Panc1 (cell line): ENCODE measurements at places on chromosomes 12 and 14.
A peak's percentile ranks its signal among the peaks of the same experiment; 100 is the strongest.

GRCh38 chr14:44586910-44587309, 79.8 kb upstream of the FSCB start:
- DNase-seq = no peak
- no peaks in the 10 kb centered on the region for H3K4me1 ChIP-seq
- H3K27ac ChIP-seq = no peak overlapping the region

GRCh38 chr14:27392153-27392552, 794.3 kb upstream of the NOVA1 start:
- no peaks in the 10 kb centered on the region for H3K36me3 ChIP-seq
- no peaks in the 10 kb centered on the region for H3K27me3 ChIP-seq
- DNase-seq = no peak
- no peaks in the 10 kb centered on the region for H3K4me1 ChIP-seq

- no peak overlapping the region for H3K27ac ChIP-seq
- H3K27me3 ChIP-seq = no peaks in the 10 kb centered on the region; the same call in 1 of the 2 replicates
- no peak overlapping the region for H3K4me3 ChIP-seq
- no peaks in the 10 kb centered on the region for H3K4me1 ChIP-seq
- H3K36me3 ChIP-seq = no peaks in the 10 kb centered on the region
- no peak for DNase-seq
These were observed 52.7 kb downstream of the BCAT1 start for GRCh38 chr12:24896171-24896570.

- no peak for DNase-seq
- H3K36me3 ChIP-seq = peaks cover 7% of the 10 kb centered on the region; the same call in 1 of the 2 replicates
- H3K4me1 ChIP-seq = peaks cover 10% of the 10 kb centered on the region
- peak overlapping the region; percentile 98 for H3K27ac ChIP-seq
These were observed 3.7 kb upstream of the ZFP36L1 start for GRCh38 chr14:68796418-68797101.

GRCh38 chr14:21087294-21088091, 11.0 kb downstream of the ZNF219 start:
- H3K4me3 ChIP-seq = no peak overlapping the region
- no peaks in the 10 kb centered on the region for H3K36me3 ChIP-seq
- H3K27ac ChIP-seq = no peak overlapping the region
- no peak for DNase-seq
- no peaks in the 10 kb centered on the region for H3K4me1 ChIP-seq
- no peaks in the 10 kb centered on the region for H3K27me3 ChIP-seq

DNA sequence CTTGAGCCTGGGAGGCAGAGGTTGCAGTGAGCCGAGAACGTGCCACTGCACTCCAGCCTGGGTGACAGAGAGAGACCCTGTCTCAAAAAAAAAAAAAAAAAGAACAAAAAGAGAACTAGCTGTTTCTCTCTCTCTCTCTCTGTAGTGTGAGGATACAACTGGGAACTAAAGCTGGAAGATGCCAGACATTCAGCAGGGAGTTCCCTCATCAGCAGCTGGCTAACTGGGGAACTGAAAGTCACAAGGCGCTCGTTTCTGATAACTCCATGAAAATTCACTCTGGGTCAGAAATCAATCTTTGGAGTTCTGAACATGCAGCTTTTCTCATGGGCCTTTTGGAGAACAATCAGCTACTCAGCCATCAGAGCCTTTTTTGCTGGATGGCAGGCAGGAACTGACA, 43.5 kb upstream of the MAP1LC3B2 start:
- H3K4me1 ChIP-seq = peaks cover 18% of the 10 kb centered on the region
- DNase-seq = no peak
- H3K36me3 ChIP-seq = no peaks in the 10 kb centered on the region
- H3K27me3 ChIP-seq = no peaks in the 10 kb centered on the region
- no peak overlapping the region; the same call in 1 of the 2 replicates for H3K27ac ChIP-seq

GRCh38 chr14:73457041-73457923, 1.1 kb downstream of the NUMB start:
- peak overlapping the region; percentile 80 for H3K27ac ChIP-seq
- H3K4me1 ChIP-seq = peaks cover 8% of the 10 kb centered on the region
- no peaks in the 10 kb centered on the region; the same call in 1 of the 2 replicates for H3K36me3 ChIP-seq
- no peaks in the 10 kb centered on the region for H3K27me3 ChIP-seq
- peak overlapping the region; percentile 61 for H3K4me3 ChIP-seq
- no peak for DNase-seq

DNA sequence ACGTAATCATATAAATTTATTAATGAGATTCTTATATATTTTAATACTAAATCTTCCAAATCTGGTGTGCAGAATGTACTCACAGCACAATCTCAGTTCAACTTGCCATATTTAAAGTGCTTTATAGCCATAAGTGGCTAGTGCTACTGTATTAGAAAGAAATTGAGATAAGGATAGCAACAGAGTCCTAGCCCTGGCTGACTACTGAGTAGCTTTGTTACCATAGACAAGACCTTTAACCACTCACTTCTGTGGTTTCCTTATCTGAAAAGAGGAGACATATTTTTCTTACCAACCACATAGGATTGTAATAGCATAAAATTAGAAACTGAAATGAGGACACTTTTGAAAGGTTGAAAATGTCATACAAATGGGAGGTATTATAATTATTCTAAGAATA, 2.0 kb upstream of the CHURC1 start:
- no peak overlapping the region for H3K4me3 ChIP-seq
- no peak for DNase-seq
- H3K27me3 ChIP-seq = no peaks in the 10 kb centered on the region
- peaks cover 5% of the 10 kb centered on the region; the same call in 1 of the 2 replicates for H3K36me3 ChIP-seq
- no peak overlapping the region for H3K27ac ChIP-seq

DNA sequence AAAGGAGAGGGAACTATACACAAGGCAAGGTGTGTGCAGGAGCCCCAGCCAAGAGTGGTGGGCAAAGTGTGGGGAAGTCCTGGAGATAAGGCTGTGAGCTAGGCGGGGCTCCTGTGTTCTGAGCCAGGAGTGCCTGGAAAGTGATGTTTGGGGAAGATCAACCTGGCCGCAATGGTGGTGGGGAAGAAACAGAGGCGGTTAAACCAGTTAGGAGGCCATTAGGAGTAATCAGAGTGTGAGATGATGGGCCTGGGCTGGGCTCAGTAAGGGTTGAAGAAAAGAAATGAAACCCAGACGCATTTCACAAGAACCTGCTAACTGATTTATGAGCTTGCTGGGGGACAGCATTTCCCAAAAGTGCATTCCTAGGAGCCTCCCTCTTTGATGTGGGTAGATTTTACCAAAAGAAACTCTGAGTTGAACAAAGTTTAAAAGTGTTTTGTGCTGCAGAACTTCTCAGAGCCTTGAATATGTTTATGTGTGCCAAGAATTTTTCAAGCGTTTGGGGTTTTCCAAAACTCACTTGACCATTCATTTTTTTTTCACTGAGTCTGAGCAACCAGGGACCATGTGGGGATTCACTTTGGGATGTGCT, 34.2 kb upstream of the LRP1-AS start:
- no peak overlapping the region for H3K27ac ChIP-seq
- no peaks in the 10 kb centered on the region for H3K4me1 ChIP-seq
- H3K27me3 ChIP-seq = no peaks in the 10 kb centered on the region
- H3K4me3 ChIP-seq = no peak overlapping the region

GRCh38 chr12:119014368-119014767, 33.0 kb downstream of the SRRM4 start:
- H3K36me3 ChIP-seq = no peaks in the 10 kb centered on the region
- H3K4me1 ChIP-seq = no peaks in the 10 kb centered on the region
- H3K27me3 ChIP-seq = no peaks in the 10 kb centered on the region
- DNase-seq = no peak

DNA sequence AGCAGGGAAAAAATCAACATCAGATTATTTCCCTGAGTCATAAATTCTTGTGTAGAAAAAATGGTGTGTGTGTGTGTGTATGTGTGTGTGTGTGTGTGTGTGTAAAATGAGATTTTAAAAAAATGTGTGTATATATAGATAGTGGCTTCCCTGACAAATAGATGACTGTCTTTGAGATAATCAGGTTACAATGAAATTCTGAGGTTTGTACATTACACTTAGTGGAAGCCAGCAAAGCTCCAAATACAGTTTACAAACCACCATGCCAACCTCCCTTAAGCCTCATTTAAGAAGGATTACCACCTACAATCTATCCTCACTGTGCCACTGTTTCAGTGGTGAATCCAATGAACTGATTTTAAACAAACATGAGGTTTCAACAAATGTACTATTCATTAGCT, 93.8 kb downstream of the MED13L start:
- DNase-seq = no peak
- H3K27ac ChIP-seq = no peak overlapping the region
- no peaks in the 10 kb centered on the region for H3K27me3 ChIP-seq
- no peak overlapping the region for H3K4me3 ChIP-seq
- H3K4me1 ChIP-seq = peaks cover 52% of the 10 kb centered on the region
- H3K36me3 ChIP-seq = no peaks in the 10 kb centered on the region

GRCh38 chr12:89797436-89797835, 88.8 kb upstream of the ATP2B1 start:
- DNase-seq = no peak
- no peak overlapping the region for H3K27ac ChIP-seq
- H3K36me3 ChIP-seq = no peaks in the 10 kb centered on the region
- H3K27me3 ChIP-seq = no peaks in the 10 kb centered on the region

GRCh38 chr14:68548194-68549076, 244.4 kb downstream of the ZFP36L1 start:
- H3K4me3 ChIP-seq = no peak overlapping the region
- H3K36me3 ChIP-seq = no peaks in the 10 kb centered on the region

GRCh38 chr12:30178916-30179315, 395.2 kb upstream of the TMTC1 start:
- H3K4me1 ChIP-seq = no peaks in the 10 kb centered on the region
- no peak overlapping the region for H3K27ac ChIP-seq
- H3K27me3 ChIP-seq = peaks cover 2% of the 10 kb centered on the region; the same call in 1 of the 2 replicates
- DNase-seq = no peak

DNA sequence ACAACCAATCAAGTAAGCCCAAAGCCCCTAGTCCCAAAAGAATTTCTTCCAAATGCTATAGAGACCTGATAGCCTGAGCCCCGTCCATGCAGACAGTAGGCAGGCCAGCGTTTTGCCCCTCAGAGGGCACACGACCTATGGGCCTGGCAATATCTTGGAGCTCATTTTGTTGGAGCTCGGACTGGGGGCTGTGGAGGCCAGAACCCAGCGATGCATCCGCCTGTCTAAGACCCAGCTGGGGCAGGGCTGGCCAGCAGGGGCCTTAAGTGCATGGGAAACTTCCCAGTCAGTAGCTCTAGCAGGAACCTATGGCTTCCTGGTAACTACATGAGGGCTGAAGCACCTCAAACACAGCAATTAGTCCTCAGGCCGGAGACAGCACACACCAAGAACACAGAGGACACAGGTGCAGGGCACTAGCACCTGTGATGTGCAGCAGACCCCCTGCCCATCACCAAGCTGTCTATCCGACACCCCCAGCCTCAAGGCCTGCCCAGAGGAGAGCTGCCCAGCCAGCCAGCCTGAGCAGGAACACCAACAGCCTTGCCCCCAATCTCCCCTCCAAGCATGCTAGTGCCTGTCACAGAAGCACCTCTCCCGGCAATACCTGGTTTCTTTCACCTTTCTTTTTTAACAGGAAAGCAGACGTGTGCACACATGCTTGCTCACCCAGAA, 50.8 kb downstream of the ARL6IP4 start:
- no peak overlapping the region for H3K27ac ChIP-seq
- DNase-seq = no peak
- no peaks in the 10 kb centered on the region for H3K36me3 ChIP-seq
- H3K4me3 ChIP-seq = no peak overlapping the region
- no peaks in the 10 kb centered on the region for H3K4me1 ChIP-seq

DNA sequence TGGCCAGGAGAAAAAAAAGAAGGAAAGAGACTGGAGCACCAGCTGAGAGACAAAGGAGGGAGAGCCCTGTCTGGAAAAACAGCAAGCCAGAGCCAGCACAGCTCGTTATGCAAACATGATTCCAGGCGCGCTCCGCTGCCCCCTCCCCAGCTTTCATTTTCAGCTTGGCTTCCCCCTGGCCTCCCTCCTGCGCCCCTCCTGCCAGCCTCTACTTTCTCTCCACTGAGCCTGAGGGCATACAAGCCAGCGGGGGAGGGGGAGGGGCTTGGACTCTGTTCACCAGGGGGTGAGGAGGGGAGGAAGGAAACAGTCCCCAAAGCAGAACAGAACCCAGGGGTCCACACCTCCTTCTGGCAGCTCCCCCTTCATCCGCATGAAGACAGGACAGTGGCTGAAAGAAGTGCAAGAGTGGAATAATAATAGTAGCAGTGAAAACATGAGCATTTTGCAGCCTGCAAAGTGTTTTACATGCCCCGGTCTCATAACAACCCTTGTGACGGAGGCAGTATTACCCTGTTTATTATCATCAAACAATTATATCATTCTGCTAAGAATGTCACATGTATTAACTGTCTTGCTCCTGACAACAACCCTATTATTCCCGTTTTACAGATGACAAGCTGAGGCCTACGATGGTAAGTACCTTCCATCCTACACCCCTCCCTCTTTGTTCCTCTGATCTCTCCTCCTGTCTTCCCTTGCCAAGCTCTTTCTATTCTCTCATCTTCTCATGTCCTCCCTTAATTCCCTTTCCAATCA, 24.2 kb downstream of the SMUG1 start:
- H3K4me1 ChIP-seq = peaks cover 8% of the 10 kb centered on the region
- DNase-seq = no peak
- no peak overlapping the region for H3K27ac ChIP-seq
- H3K4me3 ChIP-seq = no peak overlapping the region

DNA sequence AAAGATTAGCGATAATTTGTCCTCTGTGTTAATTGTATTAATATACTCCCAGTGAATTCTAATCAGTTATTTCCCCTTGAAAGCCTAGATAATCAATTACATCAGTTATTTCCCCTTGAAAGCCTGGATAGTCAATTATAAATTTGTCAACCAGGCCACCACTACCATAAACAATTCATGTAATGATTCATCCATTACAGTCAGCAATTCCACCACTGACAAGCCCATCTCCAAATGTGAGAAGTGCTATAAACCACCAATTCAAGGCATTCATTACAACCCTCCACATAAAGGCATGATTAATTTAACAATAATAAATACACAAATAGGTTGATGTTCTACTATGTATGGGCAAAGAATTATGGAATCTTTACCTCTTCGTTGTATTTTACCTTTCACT, 40.9 kb downstream of the INTS13 start:
- H3K27ac ChIP-seq = no peak overlapping the region
- no peaks in the 10 kb centered on the region for H3K27me3 ChIP-seq
- no peaks in the 10 kb centered on the region; the same call in 1 of the 2 replicates for H3K36me3 ChIP-seq
- no peak for DNase-seq
- no peak overlapping the region for H3K4me3 ChIP-seq
